Breast epithelium (tissue), 4 donors: ENCODE measurements at places on chromosomes 5 and 9.
A peak's percentile ranks its signal among the peaks of the same experiment; 100 is the strongest.

- no peak for DNase-seq
Measured at GRCh38 chr9:107665057-107665456, 175.5 kb upstream of the KLF4 start.

DNA sequence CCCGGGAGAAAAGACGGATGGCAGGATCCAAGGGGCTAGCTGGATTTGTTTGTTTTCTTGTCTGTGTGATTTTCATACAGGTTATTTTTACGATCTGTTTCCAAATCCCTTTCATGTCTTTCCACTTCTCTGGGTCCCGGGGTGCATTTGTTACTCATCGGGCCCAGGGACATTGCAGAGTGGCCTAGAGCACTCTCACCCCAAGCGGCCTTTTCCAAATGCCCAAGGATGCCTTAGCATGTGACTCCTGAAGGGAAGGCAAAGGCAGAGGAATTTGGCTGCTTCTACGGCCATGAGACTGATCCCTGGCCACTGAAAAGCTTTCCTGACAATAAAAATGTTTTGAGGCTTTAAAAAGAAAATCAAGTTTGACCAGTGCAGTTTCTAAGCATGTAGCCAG, 94.2 kb downstream of the SYK start:
- no peak for DNase-seq

DNA sequence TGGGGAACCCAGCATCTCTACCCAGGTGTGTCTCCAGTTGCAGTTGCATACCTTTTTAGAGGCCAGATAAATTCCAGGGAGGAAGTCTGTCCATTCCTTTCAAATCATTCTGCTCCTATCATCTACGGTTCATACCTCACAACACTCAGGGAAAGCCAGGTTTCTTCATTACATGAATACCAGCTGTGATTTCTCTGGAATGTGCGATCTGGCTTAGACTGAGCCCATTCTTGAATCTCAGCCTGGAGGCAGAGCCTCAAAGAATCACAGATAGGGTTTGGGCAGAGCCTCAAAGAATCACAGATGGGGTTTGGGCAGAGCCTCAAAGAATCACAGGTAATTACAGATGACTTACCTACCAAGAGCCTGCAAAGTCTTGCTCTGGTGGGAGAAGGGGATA, 7.2 kb downstream of the P4HA2 start:
- no peak for DNase-seq

GRCh38 chr9:69134412-69134811, 39.7 kb upstream of the TJP2 start:
- no peak for DNase-seq

DNA sequence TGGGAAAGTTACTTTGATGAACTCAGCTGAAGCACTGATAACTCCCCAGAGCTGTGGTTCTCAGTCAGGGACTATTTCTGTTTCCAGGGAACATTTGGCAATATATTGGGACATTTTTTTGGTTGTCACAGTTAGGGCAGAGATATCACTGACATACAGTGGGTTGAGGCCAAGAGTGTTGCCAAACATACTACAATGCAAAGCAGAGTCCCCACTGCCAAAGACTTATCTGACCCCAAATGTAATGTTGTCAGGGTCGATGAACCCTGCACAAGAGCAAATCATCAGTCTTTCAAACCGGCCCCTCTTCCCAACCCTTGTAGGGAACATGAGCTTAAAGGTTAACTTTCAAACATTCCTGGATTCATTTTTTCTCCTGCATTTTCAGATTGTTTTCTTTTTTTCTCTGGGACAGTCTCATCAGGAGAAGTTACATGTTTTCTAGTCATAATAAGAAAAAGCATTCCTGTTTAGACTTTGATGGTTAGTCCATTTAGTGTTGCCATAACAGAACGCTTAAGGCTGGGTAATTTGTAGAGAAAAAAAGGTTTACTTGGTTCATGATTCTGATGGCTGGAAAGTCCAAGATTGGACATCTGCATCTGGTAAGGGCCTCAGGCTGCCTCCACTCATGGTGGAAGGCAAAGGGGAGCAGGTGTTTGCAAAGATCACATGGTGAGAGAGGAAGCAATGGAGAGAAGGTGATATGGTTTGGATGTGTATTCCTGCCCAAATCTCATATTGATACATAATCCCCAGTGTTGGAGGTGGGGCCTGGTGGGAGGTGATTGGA, 18.8 kb upstream of the SUB1 start:
- DNase-seq = no peak

DNA sequence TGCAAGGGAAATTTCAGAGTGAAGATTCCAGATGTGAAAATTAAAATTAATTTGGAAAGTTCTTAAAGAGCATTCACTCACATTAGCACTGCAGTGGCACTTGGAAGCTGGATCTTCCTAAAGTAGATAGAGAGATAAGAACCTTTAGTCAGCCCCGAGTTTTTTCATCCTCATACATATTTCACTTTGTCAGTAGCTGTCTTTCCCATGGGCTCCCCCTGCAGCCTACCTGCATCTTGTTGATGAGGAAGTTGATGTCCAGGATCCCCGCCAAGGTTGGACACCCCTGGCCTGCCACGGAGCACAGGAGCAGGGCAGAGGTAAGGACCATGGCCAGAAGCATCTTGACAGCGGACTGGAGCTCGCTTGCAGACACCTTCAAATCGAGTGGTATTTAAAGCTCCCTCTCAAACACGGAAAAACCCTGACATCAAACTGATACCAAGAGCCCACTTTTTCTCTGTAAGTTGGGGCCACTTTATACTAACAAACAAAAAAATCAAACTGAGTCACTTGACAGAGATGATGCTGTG, at the start of gene IL9:
IL9 (minus strand) TSS at position 368 of the 533 bp plus-strand sequence; CDS start at position 343, 25 bp downstream.
- no peak for DNase-seq

- DNase-seq = no peak
Measured at GRCh38 chr9:36960575-36960955, 73.5 kb downstream of the PAX5 start.

GRCh38 chr5:164934561-164934960, 1429.1 kb downstream of the MAT2B start:
- DNase-seq = no peak

GRCh38 chr5:36880761-36881160, 4.2 kb downstream of the NIPBL start:
- DNase-seq = no peak

DNA sequence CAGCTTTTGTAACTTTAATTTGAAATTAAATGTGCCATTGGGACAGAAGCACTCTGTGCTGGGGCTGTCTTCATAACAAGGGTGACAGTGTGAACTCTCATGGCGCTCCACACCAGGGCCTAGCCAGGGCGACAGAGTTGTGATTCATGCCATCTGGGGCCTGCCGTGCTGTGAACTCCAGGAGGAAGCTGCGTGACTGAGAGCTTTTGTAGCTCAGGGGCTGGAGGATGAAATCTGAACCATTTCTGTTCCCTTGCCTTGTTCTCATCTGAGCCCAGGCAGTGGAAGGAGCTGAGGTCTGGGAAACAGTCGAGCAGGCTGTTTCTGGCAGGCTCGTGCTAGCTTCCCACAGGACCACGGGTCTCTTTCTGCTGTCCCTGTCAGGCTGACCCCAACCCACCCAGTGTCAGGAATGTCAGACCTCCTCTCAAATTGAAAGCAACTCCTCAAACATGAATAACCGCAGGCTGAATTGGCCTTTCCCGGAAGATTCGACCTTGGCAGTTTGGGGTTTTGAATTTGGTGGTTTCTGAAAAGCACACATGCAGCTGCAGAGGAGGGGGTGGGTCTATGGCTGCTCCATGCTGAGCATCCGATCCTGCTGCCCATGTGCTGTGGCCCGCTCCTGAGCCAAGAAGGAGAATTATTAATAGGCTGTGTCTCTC, 69.2 kb upstream of the RPS23 start:
- DNase-seq = no peak

GRCh38 chr9:137953683-137954438, 76.3 kb downstream of the CACNA1B start:
- DNase-seq = no peak

DNA sequence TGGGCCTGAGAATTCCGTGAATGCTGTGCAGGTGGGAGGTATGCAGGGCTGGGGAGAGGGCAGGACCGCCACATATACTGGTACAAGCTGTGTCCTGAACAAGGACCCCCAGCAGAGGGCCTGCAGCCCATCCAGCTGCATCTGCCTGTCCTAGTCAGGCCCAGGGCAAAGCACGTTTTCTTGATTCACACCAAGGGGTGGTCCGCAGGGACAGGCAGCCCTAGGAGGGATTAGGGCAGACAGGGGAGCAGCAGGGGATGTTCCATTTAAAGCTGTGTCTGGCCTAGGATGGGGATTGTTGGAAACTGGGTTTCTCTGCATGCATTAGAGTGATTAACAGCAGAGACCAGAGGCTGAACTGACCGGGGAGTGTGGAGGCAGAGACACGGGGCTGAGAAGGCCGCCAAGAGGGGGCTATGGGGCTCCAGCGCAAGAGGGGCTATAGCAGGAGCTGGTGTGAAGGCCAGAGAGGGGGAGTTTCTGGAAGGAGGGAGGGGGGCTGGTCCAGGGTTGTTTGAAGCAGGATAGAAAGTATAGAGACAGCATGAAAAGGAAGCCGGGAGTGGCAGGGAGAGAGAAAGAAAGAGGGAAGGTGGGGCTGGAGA, 2.7 kb downstream of the GRM6 start:
- DNase-seq = no peak

DNA sequence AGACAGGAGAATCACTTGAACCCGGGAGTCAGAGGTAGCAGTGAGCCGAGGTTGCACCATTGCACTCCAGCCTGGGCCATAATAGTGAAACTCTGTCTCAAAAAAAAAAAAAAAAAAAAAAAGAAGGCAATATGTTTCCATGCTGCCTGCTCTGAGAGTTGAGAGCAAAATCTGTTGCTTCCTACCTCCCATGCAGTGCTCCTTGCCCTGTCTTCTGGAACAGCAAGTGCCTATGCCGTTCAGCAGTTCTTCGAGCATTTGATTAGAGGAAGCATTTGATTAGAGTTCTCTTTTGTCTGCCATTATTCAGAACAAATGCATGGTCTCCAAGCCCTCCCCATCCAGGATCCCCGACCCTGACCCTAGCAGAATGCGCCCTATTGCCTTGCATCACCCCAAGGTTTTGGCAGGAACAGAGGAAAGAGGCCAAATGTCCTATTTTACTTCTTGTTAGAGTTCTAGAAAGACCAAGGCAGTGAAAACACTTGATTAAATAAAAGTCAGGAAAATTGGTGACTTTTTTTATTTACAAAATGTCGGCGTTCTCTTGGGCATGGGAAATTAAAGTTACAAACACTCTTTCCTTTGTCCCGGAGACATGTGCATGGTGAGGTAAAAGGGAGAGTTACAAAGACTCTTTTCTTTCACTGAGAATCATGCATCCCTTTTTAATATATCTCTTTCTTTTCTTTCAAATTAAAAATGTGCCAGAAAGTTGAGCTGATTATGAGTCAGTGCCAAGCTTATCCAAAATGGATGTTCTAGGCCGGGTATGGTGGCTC, 27.8 kb upstream of the FSD1L start:
- DNase-seq = no peak

GRCh38 chr5:174733836-174734235, 9.5 kb downstream of the MSX2 start:
- DNase-seq = no peak

DNA sequence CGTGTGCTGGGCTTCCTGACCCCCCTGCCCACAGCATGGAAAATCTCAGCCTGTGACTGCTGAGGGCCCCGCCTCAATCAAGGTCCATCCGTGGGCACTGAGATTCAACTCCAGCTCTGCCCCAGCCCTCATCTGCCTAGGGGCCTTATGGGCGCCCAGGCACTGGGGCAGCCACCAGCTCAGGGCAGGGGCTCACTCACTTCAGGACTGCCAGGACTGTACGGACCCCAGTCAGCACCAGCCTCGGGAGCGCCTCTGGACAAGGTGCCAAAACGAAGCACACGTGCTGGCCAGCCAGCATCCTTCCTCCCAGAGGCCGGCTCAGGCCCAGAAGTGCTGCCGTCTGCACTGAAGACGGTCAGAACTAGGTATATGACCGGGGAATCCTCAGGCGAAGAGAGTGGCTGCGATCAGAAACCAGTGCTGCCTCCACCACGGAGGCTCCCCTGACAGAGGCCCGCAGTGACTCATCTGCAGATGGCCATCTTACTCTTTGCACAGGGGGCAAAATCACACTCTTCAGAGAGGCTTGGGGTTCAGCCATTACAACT, 19.6 kb downstream of the CLPTM1L start:
- DNase-seq = no peak

DNA sequence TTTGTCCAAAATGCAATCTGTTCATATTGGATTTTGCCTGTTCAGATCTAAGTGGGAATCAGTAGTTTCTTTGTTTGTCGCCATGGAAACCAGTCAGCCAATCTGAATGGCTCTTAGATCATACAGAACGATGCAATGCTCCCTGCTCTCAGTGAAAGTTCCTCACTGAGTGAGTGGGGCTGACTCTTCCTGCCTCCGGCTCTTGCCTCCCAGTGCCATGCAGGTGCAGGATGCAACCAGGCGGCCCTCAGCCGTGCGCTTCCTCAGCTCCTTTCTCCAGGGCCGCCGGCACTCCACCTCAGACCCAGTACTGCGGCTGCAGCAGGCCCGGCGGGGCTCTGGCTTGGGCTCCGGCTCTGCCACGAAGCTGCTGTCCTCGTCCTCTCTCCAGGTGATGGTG, at the start of gene PTPDC1:
PTPDC1 (plus strand) TSS at position 151 of the 400 bp plus-strand sequence; CDS start at position 218, 67 bp downstream.
- no peak for DNase-seq

DNA sequence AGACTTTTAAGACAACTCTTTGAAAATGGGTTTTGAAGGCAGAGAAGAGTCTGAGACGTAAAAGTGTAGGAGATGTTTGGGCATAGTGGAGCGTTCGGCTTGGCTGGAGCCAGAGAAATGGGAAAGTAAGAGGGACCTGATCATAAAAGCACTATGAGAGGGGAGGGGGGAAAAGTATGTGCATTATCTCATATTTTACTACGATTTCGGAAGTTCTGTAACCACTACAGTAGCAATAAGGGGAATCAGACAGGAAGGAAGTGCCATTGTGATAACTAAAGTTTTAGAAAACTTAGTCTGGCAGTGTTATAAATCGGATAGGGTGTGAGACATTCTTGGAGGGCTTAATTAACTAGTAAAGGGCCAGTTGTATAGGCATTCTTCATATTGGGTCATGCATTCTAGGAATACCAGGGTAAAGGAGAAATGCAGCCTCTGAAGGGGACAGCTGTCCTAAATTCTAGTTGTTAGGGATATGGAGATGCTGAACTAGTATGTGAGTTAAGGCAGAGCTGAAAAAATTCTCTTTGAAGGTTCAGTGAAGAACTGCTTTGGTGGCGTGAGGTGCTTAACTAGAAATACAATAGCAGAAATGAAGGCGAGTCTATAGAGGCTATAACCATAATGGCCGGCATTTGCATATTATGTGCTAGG, 83.8 kb upstream of the FREM1 start:
- DNase-seq = no peak

DNA sequence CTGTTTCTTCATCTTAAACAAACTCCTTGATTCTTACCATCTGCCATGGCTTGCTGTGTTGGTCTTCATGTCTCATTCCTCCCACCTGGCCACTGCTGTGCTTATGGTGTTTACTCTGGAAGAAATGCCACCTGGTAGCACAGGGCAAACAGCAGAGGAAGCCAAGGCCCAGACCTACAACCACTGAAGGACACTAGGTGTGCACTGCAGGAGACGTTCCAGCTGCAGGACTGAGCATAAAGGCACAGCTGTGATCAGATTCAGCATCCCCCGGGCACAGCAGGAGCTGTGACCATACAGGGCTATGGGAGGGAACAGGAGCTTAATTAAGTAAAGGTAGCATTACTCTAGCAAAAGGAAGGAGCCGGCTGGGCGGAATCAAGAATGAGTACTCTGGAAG, 12.6 kb upstream of the GNAQ start:
- DNase-seq = no peak

GRCh38 chr9:1171546-1171945, 121.4 kb downstream of the DMRT2 start:
- DNase-seq = no peak

- peak; percentile 99 for DNase-seq
Measured at GRCh38 chr5:54310433-54311175, at the start of gene ARL15. ARL15 (minus strand) TSS chr5:54310573.
